Activated naive CD4-positive, alpha-beta T cell treated with anti-CD3 and anti-CD28 coated beads, Interleukin-2, amount 10 ng/mL, durations not matched to agents 7 days and 5 days (primary cell): ENCODE measurements at places on chromosomes 3 and 15.
A peak's percentile ranks its signal among the peaks of the same experiment; 100 is the strongest.

GRCh38 chr15:59948924-59949613, 55.0 kb upstream of the FOXB1 start:
- no peak for DNase-seq

DNA sequence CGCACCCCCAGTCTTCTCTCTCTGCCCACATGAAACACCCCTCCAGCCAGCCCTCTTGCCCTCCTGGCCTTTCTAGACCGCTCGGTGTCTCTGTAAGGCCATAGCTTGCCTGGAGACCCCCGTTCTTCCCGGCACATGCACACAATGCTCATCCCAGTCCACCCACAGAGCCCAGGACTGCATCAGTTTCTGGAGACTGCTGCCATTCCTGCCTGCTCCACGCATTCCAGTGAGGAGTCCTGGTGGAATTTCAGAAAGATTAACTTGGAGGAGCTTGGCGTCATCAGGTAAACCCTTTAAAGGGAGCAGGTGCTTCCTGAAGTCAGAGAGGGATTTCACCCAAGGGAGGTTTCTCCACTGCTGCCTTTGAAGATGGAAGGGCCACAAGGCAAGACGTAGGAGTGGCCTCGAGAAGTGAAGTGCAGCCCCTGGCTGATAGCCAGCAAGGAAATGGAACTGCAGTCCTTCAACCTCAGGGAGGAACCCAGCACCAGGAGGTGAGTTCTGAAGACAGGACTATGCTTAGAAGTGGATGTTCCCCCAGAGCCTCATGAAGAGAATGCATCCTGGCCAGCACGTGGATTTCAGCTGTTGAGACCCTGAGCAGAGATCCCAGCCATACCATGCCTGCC, 19.2 kb downstream of the SLC41A3 start:
- DNase-seq: no peak

DNA sequence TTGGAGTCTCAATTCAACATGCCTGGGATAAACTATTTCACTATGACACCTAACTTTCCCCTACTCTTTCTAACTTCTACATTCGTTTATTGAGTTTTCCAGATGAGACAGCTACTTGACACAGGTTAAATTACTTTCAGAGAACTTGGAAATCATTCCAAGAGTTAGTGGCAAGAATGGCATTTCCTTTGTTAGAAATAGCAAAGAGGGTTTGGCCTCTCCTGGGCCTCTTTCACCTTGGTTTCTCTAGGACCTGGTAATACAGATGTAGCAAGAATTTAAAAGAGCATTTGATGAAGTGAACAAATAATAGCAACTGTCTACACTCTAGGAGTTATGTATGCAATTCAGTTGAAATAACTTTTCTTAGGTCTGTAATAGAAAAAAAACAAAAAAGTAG, 748.9 kb downstream of the MECOM start:
- no peak for DNase-seq

GRCh38 chr15:35209838-35210237, 124.7 kb upstream of the NANOGP8 start:
- no peak for DNase-seq

DNA sequence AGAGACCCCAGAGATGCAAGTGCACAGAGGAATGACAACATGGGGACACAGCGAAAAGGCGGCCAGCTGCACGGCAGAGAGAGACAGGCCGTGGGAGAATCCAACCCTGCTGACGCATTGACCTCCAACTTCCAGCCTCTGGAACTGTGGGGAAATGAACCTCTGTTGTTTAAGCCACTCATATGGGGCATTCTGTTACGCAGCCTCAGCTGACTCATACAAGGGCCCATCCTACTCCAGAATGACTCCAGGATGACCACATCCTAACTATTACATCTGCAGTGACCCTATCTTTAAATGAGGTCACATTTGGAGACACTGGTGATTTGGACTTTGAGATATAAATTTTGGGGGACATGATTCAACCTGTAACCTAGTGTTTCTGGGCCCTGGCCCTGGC, 44.0 kb downstream of the KLF15 start:
- no peak for DNase-seq

- DNase-seq: no peak
Observed at GRCh38 chr3:160935413-160936095, 169.6 kb downstream of the B3GALNT1 start.

GRCh38 chr15:74781431-74782258, at the start of gene CSK:
Gene CSK, plus strand, starts transcription at chr15:74782080. Its CDS starts 16,218 bp downstream, at chr15:74798298.
- DNase-seq: peak; percentile 80

DNA sequence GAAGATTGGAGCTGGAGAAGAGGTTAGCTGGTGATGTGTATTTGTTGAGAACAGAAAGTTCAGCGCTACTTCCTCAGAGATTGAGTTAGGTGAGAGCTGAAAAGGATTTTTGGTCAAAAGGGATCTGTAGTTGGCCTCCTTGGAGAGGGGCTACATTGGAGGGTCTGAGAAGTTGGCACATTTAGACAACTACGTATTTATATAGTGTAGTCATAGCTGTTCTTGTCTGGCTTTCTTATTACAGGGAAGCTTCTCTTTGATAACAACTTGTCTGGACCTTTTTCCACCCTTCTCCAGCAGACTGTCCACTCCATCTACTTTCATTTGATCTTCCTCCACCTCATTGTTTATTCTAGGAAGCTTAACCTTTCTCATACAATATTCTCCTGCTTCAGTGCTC, 43.7 kb downstream of the KAT2B start:
- DNase-seq: no peak

DNA sequence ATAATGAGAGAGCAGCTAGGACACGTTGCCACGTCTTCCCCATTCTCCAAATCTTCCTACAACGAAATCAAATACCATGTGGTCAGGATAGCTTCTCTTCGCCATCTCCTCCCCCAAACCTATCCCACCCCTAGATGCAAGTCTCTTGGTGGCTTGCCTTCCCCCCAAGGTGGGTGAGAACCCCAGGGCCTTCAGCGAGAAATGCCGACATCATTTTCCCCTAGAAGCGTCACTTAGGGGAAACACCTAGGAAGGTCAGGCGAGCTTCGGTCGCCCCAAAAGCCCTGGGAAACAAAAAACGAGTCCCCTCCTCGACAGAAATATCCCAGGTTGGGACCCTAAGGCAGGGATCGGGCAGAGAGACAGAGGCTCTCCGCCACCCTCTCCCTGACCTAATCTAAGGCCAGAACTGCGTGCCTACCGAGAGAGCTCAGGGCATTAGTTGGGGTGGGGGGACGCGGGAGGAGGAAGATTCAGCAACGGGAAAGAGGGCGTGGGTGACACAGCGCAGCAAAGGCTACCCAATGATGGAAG, 502 bp downstream of the DPH3 start:
- DNase-seq: no peak

- DNase-seq: no peak
Observed at GRCh38 chr15:69526081-69527061, 73.8 kb downstream of the RPLP1 start.

GRCh38 chr3:39096775-39097174, 10.7 kb downstream of the GORASP1 start:
- no peak for DNase-seq

DNA sequence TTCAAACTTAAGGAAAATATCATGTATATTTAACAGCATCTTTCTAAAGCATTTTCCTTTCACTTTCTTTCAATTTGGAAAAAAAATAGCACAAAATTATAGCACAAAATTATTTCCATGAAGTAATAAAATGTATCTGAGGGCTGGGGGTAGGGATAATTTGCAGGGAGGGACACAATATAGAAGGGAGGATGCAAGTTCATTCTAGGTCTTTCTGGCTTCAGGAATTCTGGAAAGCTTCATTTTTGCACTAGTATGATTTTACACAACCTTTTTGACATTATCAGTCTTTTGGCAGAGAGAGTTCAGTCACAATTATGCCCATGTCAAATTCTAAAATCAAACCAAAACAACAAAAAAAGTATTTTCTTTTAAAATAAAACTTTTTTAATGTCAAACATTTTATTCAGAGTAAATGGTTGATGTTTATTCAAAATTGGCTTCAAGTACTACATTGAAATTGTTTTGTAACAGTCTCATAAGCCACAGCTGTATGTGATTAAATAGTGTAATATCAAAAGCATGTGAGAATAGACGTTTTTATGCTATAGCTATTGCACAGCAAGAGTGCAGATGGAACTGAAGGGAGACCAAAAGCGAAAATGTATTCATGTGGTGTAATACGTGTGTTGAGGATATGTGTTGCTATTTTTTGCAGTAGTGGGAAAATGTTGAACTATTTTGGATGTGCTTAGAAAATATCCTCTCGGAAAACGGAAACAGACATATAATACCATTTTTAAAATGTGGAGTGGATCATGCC, 5.8 kb downstream of the RBMS3 start:
- no peak for DNase-seq

GRCh38 chr3:126706631-126707030, 2.6 kb downstream of the CHCHD6 start:
- no peak for DNase-seq

DNA sequence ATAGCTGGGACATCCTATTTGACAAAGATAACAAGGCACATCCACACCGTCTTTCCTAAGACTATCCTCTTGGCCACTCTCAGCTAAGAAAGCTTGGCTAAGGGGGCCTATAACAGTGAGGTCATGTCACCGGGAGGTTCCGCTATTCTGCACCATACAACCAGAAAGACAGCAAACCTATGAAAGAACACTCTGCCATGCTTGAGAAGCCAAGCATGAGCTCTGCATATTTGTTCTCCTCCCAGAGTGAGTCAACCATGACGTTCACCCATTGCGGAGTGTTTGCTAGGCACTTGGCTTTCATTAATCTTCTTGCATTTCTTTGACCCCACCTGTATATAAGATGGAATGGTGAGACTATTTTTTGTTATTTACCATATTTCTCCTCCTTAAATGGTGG, 141.2 kb downstream of the GMNC start:
- DNase-seq: no peak

DNA sequence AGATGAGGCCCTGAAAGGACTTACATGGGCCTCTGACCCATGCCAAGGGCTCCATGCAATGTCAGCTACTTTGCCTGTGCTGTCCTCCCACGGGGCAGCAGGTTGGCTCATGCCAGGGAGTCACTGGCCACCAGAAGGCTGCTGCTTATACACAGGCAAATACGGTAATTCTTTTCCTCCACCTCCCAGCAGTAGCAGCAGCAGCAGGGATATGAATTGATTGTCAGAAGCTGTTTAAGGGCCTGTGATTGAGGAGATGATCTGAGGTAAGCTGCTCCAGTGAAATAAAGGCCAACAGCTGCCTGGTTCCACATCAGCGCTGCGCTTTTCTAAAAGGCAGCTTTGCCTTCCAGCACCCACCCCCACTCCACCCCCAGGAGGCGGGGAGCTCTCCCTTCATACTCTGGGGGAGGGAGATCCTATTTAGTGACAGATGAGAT, 250.5 kb downstream of the SHQ1 start:
- no peak for DNase-seq

- no peak for DNase-seq
Observed at GRCh38 chr3:4768521-4768920, 210.7 kb upstream of the BHLHE40 start.

DNA sequence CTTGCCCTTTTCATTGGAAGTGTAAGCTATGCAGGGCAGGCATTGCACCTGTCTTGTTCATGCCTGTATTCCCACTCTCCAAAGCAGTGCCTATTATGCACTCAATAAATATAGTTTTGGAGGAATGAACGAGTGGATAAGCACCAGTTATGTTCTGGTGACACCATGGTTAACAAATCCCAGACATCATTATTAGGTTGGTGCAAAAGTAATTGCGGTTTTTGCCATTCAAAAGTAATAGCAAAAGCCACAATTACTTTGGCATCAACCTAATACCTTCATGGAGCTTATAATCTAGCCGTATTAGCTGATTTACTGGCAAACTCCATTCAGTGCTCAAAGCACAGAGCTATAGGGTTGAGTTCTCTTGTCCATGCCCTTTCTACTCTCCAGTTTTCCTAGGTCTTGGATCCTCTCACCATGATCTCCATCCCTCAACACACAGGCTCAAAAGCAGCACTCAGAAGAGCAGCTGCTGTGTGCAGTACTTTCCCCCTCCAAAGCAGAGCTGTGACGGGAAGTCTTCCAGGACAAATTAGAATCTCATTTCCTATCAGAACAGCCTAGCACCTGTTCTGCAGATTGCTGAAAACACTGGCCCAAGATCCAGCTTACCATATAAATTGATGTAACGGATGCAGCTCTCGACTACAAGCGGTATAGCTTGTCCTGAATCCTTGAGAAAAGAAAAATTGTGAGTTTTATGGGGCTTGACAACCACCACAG, 63.2 kb upstream of the RAD18 start:
- DNase-seq: no peak

DNA sequence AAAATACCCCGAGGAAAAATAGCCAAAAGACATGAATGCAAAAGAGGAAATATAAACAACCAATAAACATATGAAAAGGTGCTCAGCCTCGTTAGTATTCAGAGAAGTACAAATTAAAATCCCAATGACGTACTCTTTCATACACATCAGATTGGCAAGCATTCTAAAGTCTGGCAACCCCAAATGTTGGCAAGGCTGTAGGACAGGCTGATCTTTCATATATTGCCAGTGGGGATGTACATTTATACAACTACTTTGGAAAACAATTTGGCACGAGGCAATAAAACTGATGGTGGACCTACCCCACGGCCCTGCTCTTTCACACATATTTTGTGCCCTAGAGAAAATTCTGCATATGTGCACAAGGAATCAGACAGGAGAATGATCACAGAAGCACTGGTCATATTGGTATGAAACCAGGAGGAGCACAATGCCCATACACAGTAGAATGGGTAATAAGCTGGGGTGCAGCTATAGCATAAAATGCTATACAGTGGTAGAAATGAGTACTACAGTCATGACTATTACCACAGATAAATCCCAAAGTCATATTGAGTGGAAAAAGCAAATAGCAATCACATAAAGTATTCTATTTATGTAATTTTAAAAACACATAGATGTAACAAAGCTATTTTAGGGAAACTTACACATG, 176.0 kb upstream of the SLC24A5 start:
- DNase-seq: no peak

- no peak for DNase-seq
Observed at GRCh38 chr3:22981166-22981565, 222.0 kb upstream of the UBE2E2 start.

GRCh38 chr3:37519661-37520060, 342.0 kb upstream of the CTDSPL start:
- no peak for DNase-seq

DNA sequence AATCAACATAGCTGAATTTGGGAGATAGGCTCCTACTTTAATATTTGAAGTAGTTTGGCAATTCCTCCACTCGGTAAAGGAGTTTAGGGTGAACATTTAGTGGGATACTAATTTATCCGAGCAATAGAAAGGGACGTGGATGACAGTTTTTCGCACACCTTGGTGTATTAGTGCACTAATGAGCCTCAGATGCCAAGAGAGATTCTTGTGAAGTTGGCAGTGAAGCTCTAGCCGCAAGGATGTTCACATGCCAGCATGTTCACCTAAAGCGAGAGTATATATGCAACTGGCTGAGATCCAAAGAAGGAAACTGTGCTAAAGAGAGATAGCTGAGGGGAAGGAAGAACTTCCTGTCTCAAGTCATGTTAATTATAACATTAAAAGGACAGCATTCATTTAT, 58.5 kb downstream of the TGFBR2 start:
- DNase-seq: peak; percentile 49

DNA sequence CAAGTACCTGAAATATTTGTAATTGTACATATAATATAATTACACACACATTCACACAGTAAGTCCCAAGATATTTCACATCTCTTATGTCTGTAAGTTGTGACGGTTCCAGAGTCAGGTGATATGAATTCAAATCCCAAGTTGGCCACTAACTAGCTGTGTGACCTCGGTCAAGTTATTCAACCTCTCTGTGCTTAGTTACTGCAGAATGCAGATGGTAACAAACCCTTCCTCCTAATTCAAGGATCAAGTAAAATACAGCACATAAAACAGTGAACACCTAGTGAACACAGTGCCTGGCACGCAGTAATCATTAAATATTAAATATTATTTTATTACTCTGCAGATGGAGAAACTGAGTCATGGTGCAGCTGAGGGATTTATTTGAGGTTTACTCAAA, 6.9 kb downstream of the PRICKLE2 start:
- DNase-seq: no peak
